NCI-H524 (cell line): ENCODE measurements at places on chromosomes 6 and 20.

DNA sequence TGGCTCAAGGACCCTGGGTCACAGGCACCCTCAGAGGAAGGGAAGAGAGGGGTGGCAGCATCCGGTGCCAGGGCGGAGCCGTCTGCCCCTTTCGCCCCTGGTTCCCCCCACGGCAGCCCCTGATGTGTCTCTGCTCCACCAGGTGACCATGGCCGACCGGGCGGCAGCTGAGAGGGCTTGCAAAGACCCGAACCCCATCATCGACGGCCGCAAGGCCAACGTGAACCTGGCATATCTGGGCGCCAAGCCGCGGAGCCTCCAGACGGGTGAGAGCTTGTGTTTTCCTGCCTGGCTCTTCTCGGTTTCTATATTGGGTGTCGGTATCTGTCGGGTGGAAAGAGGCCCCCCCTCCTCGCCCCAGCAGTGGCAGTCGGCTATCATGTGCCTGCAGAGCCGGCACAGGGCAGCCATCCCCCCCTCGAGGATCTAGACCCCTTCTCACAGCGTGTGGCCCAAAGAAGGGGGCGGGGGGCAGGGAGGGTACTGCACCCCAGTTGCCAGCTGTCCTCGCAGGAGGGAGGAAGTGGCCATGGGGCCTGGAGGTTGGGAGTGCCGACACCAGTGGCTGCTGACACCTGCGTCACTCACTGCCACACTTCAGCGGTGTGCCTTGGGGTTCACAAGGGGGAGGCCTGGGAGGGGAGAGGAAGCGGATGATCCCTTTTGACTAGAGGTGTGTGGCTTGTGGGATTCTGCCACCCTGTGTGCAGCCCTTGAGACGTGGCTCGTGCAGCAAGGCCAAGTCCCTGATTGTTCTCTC is 1.5 kb downstream of the RBM38 start:
- no peak for DNase-seq

DNA sequence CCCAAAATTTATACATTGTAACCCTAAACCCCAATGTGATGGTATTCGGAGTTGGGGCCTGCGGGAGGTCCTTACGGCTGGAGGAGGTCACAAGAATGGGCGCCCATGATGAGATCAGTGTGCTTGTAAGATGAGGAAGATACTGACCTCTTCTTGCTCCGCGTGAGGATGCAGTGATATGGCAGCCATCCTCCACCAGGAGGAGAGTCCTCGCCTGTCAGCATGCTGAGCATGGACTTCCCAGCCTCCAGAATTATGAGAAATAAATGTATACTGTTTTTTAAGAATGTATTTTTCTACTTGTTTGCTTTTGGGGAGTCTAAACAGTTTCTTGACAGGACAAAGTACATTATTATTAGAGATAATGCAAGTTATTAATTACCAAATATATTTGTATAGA is 8.7 kb upstream of the SYNDIG1 start:
- DNase-seq: no peak

GRCh38 chr6:144284783-144285547 is at the start of gene UTRN:
TSS of gene UTRN (plus strand) at chr6:144285335. CDS start at chr6:144291829, 6,494 bp downstream.
- peak; percentile 70 for DNase-seq

GRCh38 chr20:32114305-32114960 is 4.9 kb downstream of the TM9SF4 start:
- DNase-seq: no peak

GRCh38 chr6:16570946-16571345 is 190.3 kb downstream of the ATXN1 start:
- no peak for DNase-seq

DNA sequence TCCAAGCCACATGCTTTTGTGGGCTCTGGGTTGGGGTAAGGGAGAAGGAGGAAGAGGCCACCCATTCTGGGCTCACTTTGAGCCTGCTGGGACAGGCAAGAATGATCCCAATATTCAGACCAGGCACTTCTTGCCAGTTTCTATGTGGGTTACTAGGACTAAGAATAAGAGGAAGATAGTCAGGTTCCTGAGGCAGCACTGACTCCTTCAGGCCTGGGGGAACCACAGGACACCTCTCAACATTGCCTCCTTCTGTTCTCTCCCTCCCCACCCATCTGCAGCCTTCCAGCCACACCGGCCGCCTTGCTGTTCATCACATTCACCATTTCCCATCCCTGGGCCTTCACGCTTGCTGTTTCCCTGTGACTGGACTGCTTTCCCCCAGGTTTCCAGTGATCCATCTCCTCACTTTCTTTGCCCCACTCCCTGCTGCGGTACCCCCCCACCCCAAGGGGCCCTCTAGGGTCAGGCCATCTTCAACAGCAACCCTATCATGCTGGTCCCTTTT is 69.2 kb upstream of the SIRPA start:
- DNase-seq: no peak

GRCh38 chr6:108152446-108152845 is 13.4 kb upstream of the NR2E1 start:
- DNase-seq: no peak

DNA sequence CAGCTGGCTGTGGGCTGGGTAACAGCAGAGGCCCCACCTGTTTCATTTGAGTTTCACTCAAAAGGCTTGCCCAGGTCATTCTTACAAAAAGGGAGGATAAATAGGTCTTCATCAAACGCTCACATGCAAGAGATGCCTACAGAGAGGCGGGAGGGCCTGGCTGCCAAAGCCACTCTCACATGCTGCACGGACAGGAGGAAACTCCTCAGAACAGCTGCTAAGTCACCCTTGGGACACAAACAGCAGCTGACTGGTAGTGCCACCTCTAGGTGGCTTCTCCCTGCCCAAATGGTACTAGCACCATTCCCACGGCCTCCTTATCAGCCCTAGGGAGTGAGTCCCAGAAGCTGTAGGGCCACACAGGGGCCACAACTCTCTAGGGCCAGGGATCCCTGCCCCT is 23.8 kb downstream of the SLC22A23 start:
- DNase-seq: no peak

- DNase-seq: peak; percentile 43
These were observed 44.9 kb upstream of the ID1 start for GRCh38 chr20:31560094-31560745.

GRCh38 chr20:32517914-32518592 is 67.1 kb downstream of the NOL4L start:
- no peak for DNase-seq

- no peak for DNase-seq
These were observed 8.3 kb downstream of the MDGA1 start for GRCh38 chr6:37689381-37689780.

DNA sequence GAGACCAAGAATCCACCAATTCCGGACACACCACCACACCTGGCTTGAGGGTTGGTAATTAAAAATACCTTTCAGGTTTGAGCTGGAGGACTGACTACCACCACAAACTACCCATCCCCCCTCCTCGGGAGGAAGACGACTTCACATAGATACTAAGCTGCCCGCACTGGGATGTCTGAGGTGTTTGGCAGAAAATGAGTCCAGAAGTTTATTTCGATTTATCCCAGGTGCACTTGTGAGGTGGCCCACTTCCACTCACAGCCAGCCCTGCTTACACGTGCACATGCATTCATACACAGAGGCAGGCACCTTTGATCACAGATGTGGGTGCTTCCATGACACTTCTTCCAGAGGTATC is 187.1 kb downstream of the ID4 start:
- DNase-seq: no peak

GRCh38 chr6:139713424-139713823 is 339.0 kb upstream of the CITED2 start:
- no peak for DNase-seq

GRCh38 chr6:21666201-21666691 is 72.7 kb downstream of the SOX4 start:
- no peak for DNase-seq

DNA sequence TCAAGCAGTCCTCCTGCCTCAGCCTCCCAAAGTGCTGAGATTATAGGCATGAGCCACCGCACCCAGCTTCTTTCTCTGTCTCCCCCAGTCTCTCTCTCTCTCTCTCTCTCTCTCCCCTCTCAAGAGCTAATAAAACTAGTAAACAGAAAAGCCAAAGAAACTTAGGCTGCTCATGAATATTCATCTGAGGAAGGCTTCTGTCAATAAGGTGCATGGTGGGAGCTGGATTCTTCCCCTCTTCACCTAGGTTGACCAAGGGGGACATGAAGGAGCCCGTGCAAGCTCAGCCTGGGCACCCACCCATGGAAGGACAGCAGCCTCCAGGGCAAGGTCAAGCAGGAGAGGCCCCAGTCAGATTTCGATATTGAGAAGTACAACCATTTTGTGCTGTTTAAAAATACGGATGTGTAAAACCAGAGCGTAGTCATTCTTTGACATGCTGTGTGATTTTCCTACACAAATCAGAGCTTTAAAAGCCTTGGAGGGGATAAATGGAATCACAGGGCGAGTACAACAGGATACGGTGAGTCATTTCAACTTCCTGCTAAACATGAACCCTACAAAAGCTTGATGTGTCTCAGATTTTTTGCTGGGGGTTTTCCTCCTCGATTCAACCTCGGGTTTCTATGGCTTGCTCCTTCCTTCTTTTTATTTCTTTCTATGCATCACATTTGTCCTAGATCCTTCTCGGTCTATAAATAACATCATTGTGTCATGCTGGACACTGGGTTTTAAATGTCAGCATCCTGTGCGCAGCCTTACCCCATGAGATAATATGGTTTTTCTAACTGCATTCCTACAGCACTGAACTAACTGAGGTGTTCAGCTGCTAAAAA is 368.9 kb upstream of the JARID2 start:
- DNase-seq: no peak

- DNase-seq: no peak
These were observed 218.6 kb downstream of the DLL1 start for GRCh38 chr6:170072246-170072645.

GRCh38 chr6:101348816-101349215 is 44.7 kb upstream of the GRIK2 start:
- no peak for DNase-seq

- DNase-seq: no peak
These were observed 206.1 kb upstream of the SASH1 start for GRCh38 chr6:148136586-148136985.

DNA sequence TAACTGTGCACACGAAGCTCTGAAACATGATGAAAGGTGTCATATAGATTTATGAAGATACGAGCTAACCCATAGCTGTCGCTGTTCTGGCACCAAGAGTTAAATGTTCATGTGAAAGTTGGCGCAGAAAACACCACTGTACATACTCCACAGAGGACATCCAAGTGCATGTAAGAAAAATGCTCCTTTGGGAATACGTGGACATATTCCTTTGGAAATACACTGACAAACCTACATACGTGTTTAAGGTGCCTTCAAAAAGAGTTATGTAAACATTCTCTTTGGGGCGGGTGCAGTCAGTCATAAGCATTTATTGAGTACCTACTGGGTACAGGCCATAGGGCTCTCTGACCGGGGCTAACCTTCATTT is 723 bp upstream of the ARID1B start:
- peak; percentile 52 for DNase-seq

- DNase-seq: no peak
These were observed 63.1 kb downstream of the TFAP2A start for GRCh38 chr6:10351791-10352190.

- DNase-seq: no peak
These were observed 20.1 kb downstream of the CENPW start for GRCh38 chr6:126359936-126360537.

DNA sequence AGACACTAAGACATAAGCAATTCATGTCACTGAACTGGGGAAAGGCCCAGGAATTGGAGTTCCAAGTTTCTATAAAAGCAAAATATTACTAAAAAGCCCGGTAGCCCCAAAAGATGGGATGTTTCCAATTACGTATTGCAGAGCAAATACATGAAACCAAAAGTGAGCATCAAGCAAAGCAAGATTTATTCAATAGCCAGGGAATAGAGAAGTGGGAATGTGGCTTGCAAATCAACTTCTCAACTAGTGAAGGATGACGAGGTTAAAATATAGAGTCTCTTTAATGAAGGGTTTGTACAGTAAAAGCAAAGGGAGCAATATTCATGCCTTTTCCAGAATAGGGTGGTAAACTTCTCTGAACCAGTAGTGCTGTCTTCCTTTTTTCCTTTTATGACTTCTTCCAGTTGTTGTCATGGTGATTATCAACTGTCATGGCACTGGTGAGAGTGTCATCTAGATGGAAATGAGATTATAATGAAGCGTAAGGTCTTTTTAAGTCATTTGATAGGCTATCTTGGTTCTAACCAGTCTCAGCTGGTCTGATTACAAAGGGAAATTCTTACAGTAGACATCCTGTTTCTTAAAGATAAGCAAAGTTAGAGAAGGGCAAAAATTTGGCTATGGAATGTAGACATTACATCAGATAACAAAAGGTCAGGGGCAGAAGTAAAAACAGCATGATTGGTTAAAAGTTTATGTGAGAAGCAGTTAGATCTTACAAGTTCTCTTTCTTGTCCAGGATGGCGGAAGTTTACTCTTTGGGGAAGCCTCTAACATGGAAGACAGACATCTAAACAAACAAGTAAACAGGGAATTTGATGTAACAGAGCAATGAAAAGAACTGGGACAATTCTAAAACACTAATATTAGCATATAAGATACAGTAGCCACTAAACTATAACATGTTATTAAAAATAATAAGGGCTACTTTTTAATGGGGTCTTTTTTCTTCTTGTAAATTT is 96.9 kb downstream of the TBX18 start:
- no peak for DNase-seq

DNA sequence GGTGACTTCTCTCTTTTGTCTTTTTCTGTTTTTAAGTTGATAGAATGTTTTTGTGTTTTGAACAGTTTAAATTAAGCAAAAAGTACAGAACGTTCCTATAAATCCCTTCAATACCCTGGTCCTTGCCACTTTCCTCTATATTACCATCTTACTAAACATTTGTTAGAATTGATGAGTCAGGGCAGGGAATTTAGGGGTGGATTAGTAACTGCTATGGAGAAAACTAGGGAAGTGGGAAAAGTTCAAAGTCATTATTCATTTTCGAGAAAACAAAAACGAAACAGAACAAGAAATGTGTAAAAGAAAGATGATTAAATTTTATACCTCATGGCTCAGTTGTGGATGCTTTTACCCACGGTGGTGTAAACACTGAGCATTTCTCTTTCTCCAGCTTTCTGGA is 240.4 kb upstream of the SULF2 start:
- no peak for DNase-seq

- DNase-seq: no peak
These were observed 395.0 kb downstream of the HDGFL1 start for GRCh38 chr6:22964334-22964733.

DNA sequence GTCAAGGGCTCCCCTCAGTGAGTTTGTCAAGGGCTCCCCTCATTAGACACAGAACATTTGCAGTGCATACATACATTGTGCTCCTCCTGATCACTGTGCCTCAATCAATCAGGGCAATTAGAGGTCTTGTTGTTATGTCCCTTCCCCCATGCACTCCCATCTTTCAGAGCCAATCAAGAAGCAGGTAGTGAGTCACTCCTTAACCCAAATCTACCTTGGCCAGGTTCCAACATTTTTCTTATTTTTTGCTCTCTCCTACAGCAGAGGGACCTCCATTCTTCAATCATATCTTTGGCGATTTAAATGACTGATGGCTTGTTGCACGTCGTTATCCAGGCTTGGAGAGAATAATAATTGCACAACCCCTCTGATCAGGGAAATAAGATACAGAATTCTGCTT is 409.9 kb upstream of the SPTLC3 start:
- DNase-seq: no peak

- DNase-seq: no peak
These were observed 605 bp upstream of the PPP1R16B start for GRCh38 chr20:38804682-38805501.

GRCh38 chr20:59676126-59676850 is 71.9 kb downstream of the PHACTR3 start:
- DNase-seq: peak; percentile 4

- DNase-seq: no peak
These were observed 31.9 kb downstream of the ANKRD60 start for GRCh38 chr20:58196402-58197184.
